ENCODE measurements at places on chromosomes 1 and 21. TPM values are rescaled to one million over a fixed set of nuclear protein-coding genes. Genes with fewer than 3 reads are reported as not detected.

DNA sequence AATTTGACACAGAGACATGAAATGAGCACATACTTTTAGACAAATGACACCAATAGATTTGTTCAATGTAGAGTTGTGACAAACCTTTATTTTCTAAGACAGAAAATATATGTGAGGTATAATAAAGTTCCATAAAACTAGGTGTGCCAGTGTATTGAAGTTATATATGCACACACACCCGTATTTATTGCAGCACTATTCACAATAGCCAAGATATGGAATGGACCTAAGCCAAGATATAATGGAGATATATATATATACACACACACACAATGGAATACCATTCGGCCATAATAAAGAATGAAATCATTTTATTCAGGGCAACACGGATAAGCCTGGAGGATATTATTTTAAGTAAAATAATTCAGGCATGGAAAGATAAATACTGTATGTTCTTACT lies 1013.5 kb downstream of the KCNT2 start:
- DNase-seq, result no peak

GRCh38 chr1:174160109-174160473 lies 771 bp downstream of the RABGAP1L start:
- no peak for DNase-seq

The BATF3 gene
- total RNA-seq, result not detected

DNA sequence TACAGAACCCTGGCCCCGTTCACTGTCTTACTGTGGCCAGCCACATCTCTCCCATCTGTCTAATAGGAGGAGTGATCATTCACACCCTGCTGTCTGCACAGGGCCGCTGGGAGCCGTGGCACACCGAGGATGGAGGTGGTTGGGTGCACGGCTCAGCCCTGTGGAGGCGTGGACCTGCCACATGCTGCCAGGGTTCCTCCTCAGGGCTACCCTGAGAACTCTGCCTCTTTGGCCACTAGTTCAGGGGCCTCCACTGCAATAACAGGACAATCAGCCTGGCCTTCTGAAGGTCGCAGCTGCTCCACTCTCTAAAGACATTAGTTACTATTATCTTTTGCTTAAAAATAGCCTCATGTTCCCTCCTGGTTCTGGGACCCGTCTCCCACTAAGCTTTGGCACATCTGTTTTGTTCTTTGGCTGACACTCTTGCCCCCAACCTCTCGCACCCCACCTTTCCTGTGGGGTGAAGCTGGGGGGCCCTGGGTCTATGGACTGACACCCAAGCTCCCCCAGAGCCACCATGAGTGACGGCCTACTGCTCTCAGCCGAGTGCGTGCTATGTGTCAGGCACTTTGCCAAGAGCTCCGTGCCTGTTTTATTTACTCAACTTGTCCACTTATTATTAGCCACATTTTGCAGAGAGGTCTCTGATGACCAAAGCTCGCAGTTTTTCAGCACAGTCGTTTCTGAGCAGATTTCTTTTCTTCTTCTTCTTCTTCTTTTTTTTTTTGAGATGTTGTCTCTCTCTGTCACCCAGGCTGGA lies 66.3 kb downstream of the ARHGEF10L start:
- DNase-seq, result no peak

GRCh38 chr1:54842206-54842915 lies 41.2 kb upstream of the TTC22 start:
- DNase-seq, result no peak

- DNase-seq, result no peak
These were observed 47.5 kb upstream of the EEIG2 start for GRCh38 chr1:108512239-108513043.

GRCh38 chr1:222087221-222087920 lies 345.5 kb upstream of the DUSP10 start:
- DNase-seq, result no peak

The FLG2 gene
- not detected for total RNA-seq

DNA sequence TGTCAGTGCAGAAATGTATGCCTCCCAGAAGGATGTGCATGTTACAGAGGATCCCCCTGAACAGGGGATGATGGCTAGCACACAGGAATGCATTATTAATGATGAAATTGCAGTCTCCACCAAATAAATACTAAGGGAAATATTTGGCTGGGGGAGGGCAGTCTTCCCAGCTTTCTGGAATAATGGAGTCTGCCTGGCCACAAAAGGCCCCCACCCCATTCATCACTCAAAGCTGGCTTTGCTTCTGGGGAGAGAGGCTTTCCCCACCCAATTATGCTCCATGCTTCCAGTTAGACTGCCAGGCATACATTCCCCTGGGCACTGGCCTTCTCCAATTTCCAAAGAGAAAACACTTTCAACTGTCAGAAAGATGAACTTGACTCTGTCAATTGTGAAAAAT lies 302.7 kb downstream of the SIPA1L2 start:
- DNase-seq, result no peak

- DNase-seq, result no peak
These were observed 118.9 kb downstream of the TOMM20 start for GRCh38 chr1:235009561-235010306.

- DNase-seq, result no peak
These were observed 41.5 kb downstream of the SLC2A1 start for GRCh38 chr1:42917241-42917495.

- no peak for DNase-seq
These were observed 106.1 kb downstream of the RIPK4 start for GRCh38 chr21:41660748-41661147.

The IFNAR1 gene
- total RNA-seq, result 15.1 TPM

DNA sequence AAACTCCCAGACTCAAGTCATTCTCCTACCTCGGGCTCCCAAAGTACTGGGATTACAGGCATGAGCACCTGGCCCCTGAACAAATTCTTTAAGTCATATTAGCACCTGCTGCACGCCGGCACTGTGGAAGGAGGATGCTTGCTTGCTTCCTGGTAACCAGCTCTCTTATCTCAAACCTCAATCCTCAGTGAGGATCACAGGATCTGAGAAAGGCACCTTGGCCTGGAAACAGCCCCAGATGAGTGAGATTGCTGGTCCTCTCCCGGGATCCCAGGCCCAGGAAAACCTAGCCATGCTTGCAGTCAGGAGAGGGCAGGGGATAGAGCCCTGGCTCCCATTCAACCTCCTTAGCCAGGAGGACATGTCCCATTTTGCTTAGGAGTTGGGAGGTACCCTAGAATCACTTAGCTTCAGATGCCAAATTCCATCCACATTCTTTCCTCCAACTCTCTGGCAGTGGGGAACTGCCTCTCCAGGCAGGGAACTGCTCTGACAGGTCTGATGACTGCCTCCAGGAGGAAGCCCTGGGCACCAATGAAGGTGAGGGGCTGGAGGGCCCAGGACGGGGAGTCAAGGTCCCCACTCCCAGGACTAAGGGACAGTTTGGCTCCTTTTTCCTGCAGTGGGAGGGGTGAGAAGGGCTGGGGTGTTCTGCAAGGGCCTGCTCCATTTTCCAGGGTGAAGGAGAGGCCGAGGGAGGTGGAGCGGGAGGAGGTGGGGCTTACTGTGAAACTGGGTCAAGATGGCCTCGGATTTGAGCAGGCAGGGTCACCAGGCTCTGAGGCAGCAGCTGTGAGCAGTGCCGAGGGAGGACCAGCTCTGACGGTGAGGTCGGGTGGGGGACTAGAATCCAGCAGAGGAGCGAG lies 9.5 kb downstream of the GPR37L1 start:
- DNase-seq, result no peak

The RHEX gene
- not detected for total RNA-seq

- DNase-seq, result no peak
These were observed 89.4 kb downstream of the GRIK3 start for GRCh38 chr1:36944883-36945282.

- DNase-seq, result no peak
These were observed 30.4 kb upstream of the GNG12 start for GRCh38 chr1:67863637-67864036.

- DNase-seq, result no peak
These were observed 10.7 kb downstream of the DCST2 start for GRCh38 chr1:155022927-155023236.

- DNase-seq, result no peak
These were observed 22.0 kb downstream of the IQGAP3 start for GRCh38 chr1:156550346-156550745.

DNA sequence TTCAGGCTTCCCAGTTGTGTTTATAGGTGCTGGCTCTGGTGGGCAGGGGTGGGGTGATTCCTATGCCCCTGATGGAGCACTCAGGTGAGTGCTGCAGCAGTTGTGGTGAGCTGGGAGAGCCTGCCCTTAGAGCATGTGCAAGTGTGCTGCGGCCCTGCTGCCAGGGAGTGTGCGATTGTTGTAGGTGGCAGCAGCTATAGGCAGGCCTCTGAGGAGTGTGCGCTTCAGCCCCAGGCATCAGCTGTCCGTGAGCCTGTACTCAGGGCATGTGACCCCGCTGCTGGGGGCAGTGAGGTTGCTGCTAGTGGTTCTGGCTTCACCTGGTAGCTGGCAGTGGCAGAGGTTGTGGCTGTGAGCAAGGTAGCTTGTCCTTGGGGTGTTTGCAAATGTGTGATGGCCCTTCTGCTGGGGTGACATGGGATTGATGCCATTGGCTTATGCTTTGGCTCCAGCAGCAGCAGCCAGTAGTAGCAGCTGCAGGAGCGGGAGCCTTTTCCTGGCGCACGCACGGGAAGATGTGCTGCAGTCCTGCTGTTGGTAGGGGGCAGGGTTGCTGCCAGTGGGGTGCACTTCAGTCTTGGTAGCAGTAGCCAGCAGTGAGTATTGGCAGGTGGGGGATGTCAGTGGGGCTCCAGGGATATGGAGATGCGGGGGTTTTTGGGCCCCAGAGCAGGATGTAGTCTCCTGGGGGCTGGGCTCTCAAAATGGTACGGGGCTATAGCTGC lies 37.7 kb downstream of the SYCP1 start:
- no peak for DNase-seq

- DNase-seq, result no peak
These were observed 205.7 kb upstream of the SAMSN1 start for GRCh38 chr21:14751602-14752344.

DNA sequence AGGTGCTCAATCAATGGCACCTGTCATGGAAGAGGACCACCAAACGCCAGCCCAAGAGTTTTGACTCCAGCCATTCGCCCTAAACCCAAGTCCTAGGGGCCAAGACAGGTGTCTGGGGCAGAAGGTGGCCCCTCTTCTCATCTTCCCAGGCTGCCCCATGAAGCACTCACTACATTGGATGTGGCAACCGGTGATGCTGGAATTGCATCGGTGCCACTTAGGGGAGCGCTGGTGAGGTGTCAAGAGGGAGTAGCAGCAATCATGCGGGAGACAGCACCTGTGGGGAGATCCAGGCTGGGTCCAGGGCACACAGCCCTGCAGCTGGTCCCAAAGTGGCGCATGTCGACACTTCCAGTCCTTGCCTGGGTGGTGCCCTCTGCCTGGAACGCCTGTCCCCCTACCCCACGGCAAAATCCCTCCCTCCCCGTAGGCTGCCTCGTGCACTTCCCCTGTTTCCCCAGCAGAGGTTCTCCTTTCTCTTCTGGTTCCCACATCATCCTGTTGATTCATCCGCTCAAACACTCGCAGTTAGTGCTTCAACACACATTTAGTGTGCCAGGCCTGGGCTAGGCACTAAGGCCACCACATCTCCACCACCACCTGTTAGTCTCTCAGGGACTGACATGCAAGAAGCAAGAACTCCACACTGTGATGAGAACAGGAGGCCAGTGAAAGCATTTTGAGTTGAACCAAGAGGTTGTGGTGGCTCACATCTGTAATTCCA lies 18.5 kb downstream of the PLA2G2D start:
- no peak for DNase-seq

- no peak for DNase-seq
These were observed 36.5 kb upstream of the KCND3 start for GRCh38 chr1:112026016-112026415.

GRCh38 chr1:10508511-10508951 lies 33.8 kb downstream of the PEX14 start:
- DNase-seq, result no peak

DNA sequence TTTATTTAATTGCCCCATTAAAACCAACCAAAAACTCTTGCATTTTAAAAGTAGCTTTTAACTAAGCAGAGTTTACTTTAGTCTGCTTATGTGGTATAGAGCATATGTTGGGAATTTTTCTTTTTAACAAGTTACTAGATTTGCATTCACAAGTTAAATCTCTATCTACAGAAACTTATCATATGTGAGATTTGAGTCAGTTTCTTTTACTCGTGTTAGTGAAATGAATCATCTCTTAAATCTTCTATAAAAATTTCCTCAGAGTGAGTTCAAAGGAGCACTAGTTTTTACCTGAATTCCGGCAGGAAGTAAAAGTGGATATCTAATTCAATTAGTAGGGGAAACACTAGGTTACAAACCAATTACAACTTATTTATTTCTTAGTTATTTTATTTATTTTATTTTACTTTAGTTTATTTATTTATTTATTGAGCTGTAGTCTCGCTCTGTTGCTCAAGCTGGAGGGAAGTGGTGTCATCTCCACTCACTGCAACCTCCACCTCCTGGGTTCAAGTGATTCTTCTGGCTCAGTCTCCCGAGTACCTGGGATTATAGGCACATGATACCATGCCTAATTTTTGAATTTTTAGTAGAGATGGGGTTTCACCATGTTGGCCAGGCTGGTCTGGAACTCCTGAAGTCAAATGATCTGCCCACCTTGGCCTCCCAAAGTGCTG lies 1609.6 kb upstream of the B3GALT2 start:
- no peak for DNase-seq

The PFKFB2 gene
- 8.1 TPM for total RNA-seq

DNA sequence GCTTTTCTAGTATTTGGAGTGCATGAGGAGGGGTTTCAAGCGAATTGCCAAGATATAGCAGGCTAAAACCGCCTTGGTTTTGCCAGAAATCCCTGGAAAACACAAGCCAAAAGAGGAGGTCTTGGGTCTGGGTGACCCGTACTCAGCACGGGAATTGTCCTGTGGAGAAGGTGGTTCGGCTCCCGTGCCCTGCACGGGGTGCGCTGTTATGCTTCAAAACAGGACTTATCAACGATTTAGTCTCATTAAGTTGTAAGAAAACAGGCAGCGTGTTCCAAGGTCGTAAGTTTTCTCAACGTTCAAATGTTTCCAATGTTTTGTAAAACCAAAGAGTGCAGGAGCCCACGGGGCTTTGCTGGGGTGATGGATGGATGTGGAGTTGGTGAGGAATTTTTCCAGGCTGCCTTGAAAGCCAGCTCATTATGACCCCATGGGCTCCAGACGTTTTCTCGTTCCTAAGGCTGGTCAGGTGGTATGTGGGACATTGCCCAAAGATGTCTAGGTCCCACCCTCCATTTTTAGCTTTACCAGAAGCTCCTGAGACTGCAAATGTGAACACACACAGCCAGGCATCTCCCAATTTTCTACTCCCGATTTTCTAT lies 75.4 kb upstream of the CLDN14 start:
- DNase-seq, result no peak

- DNase-seq, result no peak
These were observed 6.5 kb downstream of the RNF207 start for GRCh38 chr1:6212193-6212959.

DNA sequence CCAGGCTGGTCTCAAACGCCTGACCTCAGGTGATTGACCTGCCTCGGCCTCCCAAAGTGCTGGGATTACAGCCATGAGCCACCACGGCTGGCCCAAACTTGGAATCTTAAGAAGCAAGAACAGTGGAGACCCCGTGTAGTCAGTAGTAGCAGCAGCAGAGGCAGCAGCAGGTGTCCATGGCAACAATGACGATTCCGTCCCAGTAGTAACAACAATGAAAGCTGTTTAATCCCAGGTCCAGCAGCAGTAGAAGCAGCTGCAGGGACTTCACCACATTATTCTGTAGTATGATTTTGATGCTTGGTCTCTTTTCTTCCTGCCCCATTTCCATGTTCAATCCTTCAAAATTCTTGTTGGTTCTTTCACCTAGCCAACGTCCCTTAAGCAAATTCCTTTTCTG lies 69.6 kb upstream of the KCTD3 start:
- DNase-seq, result no peak

- DNase-seq, result no peak
These were observed 5.1 kb downstream of the LMNA start for GRCh38 chr1:156119503-156120209.

The PRAMEF2 gene
- not detected for total RNA-seq
